Effector memory CD4-positive, alpha-beta T cell (primary cell): ENCODE measurements at places on chromosomes 1 and 21.

DNA sequence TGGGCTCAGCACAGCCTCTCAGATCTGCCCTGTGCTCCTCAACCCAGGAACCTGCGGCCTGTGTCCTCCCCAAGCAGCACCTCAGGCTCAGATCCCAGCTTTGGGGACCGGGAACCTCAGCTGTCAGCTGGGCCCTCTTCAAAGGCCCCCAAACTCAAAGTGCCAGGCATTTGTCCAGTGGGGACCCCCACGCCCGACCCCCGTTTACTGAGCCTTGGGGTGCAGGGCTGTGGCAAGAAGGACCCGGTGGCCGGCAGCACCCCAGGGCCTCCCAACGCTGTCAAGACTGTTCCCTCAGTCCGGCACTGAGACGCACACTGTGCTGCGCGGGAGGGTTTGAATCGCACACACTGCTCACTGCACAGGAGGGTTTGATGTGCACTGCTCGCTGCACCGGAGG, 35.0 kb downstream of the MORN1 start:
- DNase-seq, result no peak

- no peak for DNase-seq
Observed at GRCh38 chr1:73343947-73344346, 854.0 kb downstream of the LRRIQ3 start.

DNA sequence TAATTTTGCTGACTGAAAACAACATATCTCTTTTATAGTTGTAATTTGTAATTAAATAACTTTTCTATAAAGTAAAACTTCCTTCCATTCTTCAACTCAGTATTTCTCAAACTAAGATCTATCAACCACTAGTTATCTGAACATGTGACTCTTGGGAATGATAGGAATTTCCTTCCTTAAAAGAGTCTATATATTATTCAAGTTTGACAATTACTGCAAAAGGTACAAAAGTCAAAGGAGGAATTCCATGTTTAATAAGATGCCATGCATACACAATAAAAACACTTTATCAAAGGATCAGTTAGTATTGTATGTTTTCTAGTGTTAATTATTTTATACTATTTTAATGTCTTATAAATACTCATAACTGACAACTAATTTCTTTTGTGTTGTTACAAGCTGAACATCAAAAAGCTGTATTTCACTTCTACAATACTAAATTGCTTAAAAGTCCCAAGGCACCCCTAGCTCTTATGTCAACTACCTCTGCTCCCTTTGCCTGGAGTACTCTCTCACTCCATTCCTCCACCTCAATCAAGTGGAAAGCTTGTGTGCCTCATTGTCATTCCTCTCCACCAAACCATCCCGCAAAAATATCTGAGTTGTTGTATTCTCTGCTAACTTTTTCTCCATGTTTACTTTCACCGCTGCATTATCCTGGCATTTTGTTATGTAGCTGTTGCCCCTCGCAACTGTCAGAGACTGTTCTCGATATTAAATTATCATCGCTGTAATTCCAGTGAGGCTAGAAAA, 67.9 kb downstream of the SLC44A5 start:
- DNase-seq, result no peak

- no peak for DNase-seq
Observed at GRCh38 chr21:17044696-17045095, 468.1 kb upstream of the CXADR start.

- DNase-seq, result no peak
Observed at GRCh38 chr1:26544126-26544525, 14.6 kb downstream of the RPS6KA1 start.

DNA sequence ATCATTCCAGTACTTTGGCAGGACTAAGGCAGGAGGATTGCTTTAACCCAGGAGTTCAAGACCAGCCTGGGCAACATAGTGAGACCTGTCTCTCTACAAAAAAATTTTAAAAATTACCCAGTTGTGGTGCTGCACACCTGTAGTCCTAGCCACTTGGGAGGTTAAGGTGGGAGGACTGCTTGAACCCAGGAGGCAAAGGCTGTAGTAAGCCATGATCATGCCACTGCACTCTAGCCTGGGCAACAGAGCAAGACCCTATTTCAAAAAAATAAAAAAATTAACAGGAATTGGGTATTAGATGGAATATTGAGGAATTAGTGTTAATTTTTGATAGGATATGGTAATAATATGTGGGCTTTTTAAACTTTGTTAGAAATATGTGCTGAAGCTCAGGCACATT, 16.8 kb downstream of the TAF13 start:
- no peak for DNase-seq

GRCh38 chr1:163697137-163697536, 375.4 kb downstream of the NUF2 start:
- DNase-seq, result no peak

- DNase-seq, result no peak
Observed at GRCh38 chr21:25330266-25330665, 277.0 kb downstream of the MRPL39 start.

DNA sequence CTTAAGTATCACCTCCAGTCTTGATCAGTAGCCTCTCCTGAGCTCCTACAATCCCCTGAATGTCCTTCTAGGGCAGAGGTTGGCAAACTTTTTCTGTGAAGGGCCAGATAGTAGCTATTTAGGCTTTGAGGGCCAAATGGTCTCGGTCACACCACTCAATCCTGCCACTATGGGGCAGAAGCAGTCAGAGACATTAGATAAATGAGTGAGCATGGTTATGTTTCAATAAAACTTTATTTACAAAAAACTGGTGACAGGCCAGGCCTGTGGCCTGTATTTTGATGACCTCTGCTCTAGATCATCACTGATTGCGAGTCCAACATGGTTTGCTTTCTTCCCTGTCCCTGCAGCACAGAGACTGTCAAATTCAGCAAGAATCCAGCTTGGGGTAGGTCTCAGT, 36.3 kb downstream of the LRP8 start:
- DNase-seq, result no peak

DNA sequence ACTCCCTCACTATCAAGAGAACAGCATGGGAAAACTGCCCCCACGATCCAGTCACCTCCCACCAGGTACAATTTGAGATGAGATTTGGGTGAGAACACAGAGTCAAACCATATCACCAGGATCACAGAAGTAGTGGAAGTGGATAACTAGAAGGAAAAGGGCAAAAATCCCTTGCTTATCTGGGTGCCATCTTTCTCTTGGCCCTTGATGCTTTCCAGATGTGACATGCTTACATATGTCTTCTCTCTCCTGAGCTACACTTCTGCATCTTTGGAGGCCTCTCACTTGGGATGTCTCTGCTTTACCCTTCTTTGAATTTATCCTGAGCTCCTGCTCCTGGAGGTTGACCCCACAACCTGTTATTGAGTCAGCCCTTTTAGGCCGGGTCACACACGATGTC, 57.6 kb upstream of the APOBEC4 start:
- DNase-seq, result no peak

DNA sequence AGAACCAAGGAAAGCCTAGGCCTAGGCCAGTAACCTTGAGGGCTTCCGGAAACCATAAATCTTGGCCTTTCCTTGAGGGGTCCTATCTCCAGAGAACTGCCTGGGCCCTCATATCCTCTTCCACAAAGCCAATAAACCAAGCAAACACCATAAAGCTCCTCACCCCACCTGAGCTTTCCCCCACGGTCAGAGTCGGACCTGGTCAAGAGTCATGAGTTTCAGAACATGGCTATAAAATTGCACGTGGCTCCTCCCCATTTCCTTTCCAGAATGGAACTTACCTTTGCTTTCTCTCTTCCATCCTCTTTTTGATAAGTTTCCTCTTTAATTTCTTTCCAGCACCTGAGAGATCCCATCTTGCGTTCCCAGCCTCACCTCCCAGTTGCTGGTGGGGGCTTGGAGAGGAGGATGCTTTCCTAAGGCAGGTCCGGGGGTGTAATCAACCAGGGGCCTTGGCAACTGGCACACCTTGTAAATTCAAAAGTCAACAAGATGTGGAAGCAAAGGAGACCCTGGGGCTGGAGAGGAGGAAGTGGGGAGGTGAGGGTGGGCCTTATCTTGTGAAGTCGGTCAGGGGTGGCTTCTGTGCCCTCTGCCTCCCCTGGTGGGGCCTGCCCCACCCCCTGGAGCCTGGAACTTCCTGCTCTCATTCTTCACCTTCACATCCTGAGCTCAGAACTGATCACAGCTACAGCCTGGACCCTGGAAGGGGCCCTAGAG, 259.9 kb downstream of the FOXD2 start:
- no peak for DNase-seq

- DNase-seq, result no peak
Observed at GRCh38 chr1:9842781-9843575, 19.2 kb upstream of the CLSTN1 start.

DNA sequence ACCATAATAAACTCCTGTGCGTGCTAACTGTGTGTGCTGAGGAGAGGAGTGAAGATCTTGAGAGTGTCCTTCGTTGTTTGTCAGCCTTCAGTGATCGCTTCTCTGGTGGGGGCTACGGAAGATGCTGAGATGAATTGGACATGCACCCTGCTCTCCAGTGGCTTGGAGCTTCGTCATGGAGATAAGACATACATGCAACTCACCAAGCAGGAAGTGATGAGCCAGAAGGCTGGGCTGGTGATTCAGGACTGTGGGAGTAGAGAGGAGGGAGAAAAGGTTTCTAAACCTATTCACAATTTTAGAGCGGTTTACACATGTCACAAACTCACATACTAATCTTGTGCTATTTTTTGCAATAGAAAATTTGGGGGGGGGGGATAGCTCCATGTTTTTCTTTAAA, 128.9 kb upstream of the ADAR start:
- DNase-seq, result no peak

- no peak for DNase-seq
Observed at GRCh38 chr1:30683699-30684098, 39.7 kb downstream of the MATN1 start.
